Adrenal gland (tissue), 19 donors: ENCODE measurements at places on chromosomes 11 and 22. TPM values are rescaled to one million over a fixed set of nuclear protein-coding genes. Genes with fewer than 3 reads are reported as not detected.
A peak's percentile ranks its signal among the peaks of the same experiment; 100 is the strongest.

The APOL4 gene
- total RNA-seq: not detected

The GGTLC3 gene
- not detected for total RNA-seq

The FGF19 gene
- not detected for total RNA-seq

The MIAT gene
- total RNA-seq: 0.18 TPM

The MRPL21 gene
- 36.4 TPM for total RNA-seq

The IGSF9B gene
- total RNA-seq: 1.5 TPM

The HSPA8 gene
- 464 TPM for total RNA-seq

The RASGRP2 gene
- 8.3 TPM for total RNA-seq

- H3K27me3 ChIP-seq: no peaks in the 10 kb centered on the region
- peak; percentile 35 for DNase-seq
- H3K4me1 ChIP-seq: peaks cover 44% of the 10 kb centered on the region
- H3K36me3 ChIP-seq: no peaks in the 10 kb centered on the region
- peak overlapping the region; percentile 58 for H3K4me3 ChIP-seq
- peak overlapping the region; percentile 91 for H3K27ac ChIP-seq
Observed at GRCh38 chr22:25111579-25112517, 87.8 kb upstream of the CRYBB3 start.

DNA sequence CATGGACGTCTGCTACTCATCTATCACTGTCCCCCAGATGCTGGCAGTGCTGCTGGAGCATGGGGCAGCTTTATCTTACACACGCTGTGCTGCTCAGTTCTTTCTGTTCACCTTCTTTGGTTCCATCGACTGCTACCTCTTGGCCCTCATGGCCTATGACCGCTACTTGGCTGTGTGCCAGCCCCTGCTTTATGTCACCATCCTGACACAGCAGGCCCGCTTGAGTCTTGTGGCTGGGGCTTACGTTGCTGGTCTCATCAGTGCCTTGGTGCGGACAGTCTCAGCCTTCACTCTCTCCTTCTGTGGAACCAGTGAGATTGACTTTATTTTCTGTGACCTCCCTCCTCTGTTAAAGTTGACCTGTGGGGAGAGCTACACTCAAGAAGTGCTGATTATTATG, 9.2 kb upstream of the OR9Q2 start:
- H3K36me3 ChIP-seq: no peaks in the 10 kb centered on the region
- no peak overlapping the region for H3K27ac ChIP-seq

- H3K4me1 ChIP-seq: no peaks in the 10 kb centered on the region
- no peak for DNase-seq
- H3K36me3 ChIP-seq: no peaks in the 10 kb centered on the region
- H3K27me3 ChIP-seq: no peaks in the 10 kb centered on the region
- H3K27ac ChIP-seq: no peak overlapping the region
Observed at GRCh38 chr11:103070142-103070541, 21.8 kb downstream of the DCUN1D5 start.

DNA sequence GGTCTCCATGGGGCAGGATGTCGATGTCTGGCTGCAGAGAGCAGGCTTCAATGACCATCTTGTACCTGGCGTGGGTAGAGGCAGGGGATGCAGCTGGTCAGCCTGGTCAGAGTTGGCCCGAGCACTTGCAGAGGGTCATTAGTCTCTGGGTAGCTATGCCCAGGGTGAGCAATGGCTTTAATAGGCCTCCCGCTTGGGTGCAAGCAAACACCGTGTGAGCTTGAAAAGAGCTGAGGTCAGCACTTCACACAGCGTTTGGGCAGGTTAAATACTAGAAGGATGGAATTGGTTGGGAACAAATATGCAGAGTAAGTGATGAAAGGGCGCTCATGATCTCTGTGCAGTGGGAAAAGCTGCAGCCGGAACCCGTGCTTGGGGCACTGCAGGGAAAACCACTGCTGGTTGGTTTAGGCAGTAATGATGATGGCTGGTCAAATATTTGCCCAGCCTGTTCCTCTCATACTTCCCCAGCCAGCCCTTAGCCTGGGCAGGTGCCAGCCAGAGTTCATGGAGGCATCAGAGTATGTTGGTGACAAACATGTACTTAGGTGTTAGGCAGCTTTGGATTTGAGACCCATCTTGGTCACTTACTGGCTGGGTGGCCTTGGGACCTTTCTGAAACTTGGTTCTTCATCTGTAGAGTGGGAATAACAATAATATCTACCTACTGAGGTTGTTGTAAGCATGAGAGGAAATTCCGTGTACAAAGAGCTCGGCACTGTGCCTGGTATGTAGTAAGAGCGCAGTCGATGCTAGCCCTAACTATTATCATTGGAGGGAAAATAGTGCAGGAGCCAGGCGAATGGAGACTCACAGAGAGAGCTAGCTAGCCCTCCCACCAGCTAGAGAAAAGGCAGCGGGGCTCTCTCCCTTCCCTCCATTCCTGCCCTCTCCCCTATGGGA, 25.2 kb upstream of the KCNJ11 start:
- no peak for DNase-seq
- no peak overlapping the region for H3K4me3 ChIP-seq
- H3K4me1 ChIP-seq: no peaks in the 10 kb centered on the region
- no peaks in the 10 kb centered on the region for H3K27me3 ChIP-seq
- H3K27ac ChIP-seq: no peak overlapping the region

GRCh38 chr11:57493507-57494503, 21.7 kb downstream of the SLC43A1 start:
- DNase-seq: peak; percentile 52
- H3K4me1 ChIP-seq: peaks cover under 1% of the 10 kb centered on the region
- no peaks in the 10 kb centered on the region for H3K36me3 ChIP-seq
- no peak overlapping the region for H3K4me3 ChIP-seq
- no peak overlapping the region for H3K27ac ChIP-seq

DNA sequence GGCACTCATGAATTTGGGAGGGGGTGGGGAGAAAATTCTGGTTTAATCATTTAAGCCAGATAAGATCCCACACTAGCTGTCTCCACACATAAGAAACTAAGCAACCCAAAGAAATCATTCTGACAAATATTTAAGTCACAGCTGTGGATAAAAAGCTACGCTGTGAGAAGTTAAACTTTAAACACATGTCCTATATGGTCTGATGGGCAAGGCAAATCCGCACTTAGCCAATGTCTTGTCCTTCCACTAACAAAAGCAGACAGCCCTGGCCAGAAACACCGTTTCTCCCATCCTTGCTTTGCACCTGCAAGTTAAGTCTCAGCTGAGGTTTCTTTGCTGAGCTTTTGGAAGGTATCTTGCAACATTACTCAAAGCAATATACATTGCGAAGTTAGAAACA, 68.0 kb downstream of the ETS1 start:
- H3K4me1 ChIP-seq: peaks cover 22% of the 10 kb centered on the region
- H3K27ac ChIP-seq: no peak overlapping the region
- H3K27me3 ChIP-seq: no peaks in the 10 kb centered on the region
- H3K4me3 ChIP-seq: no peak overlapping the region
- no peak for DNase-seq
- H3K36me3 ChIP-seq: no peaks in the 10 kb centered on the region

GRCh38 chr22:44363013-44363979, 50.5 kb upstream of the SHISAL1 start:
- H3K27ac ChIP-seq: no peak overlapping the region
- no peaks in the 10 kb centered on the region for H3K27me3 ChIP-seq
- peak; percentile 86 for DNase-seq
- H3K4me1 ChIP-seq: no peaks in the 10 kb centered on the region
- no peak overlapping the region for H3K4me3 ChIP-seq
- no peaks in the 10 kb centered on the region for H3K36me3 ChIP-seq

DNA sequence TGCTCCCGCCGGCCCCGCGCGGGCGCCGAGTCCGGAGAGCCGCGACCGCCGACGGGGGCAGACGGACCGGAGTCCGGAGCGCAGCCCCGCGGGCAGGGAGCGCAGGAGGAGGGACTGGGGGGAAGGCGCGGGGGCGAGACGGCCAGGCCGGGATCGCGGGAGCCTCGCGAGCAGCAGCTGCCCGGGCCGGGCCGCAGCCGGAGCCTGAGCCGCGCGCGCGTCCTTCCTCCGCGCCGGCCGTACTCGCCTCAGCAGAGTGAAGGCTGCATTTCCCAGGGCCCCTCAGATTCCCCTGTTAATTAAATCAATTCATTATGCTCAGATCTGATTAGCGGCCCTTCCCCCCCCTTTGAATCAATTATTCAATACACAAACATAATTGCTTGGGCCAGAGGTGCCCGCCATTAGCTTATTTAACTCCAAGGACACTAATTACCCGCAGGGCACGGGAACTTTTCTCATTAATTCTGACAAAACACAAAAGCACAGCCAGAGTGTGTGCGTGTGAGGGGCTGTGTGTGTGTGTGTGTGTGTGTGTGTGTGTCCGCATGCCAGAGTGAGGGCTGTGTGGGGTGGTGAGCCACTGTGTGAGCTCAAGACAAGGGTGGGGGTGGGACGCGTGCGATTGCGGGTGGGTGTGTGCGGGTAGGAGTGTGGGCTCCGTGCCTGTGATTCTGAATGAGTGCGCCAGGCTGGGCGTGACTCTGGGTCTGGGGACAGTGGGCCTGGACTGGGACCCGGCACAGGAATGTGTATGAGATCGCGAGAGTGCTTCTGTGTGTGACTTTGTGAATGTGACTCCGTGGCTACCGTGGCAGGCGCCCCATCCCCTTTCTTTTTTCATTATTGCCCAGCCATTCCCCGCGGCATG, 5.1 kb upstream of the LMO1 start:
- no peak overlapping the region for H3K4me3 ChIP-seq
- H3K27ac ChIP-seq: no peak overlapping the region
- no peak for DNase-seq
- H3K4me1 ChIP-seq: peaks cover 11% of the 10 kb centered on the region
- H3K36me3 ChIP-seq: no peaks in the 10 kb centered on the region

- no peaks in the 10 kb centered on the region for H3K36me3 ChIP-seq
- DNase-seq: no peak
- H3K27ac ChIP-seq: no peak overlapping the region
- no peaks in the 10 kb centered on the region for H3K27me3 ChIP-seq
- no peak overlapping the region for H3K4me3 ChIP-seq
- H3K4me1 ChIP-seq: no peaks in the 10 kb centered on the region
Observed at GRCh38 chr22:48752451-48753380, 1075.0 kb downstream of the BRD1 start.

- no peaks in the 10 kb centered on the region for H3K4me1 ChIP-seq
- no peaks in the 10 kb centered on the region for H3K36me3 ChIP-seq
- H3K27me3 ChIP-seq: no peaks in the 10 kb centered on the region
- no peak for DNase-seq
- H3K4me3 ChIP-seq: no peak overlapping the region
Observed at GRCh38 chr11:90391756-90392155, 168.9 kb upstream of the CHORDC1 start.

- no peak overlapping the region for H3K27ac ChIP-seq
- DNase-seq: no peak
- no peaks in the 10 kb centered on the region for H3K4me1 ChIP-seq
- H3K4me3 ChIP-seq: no peak overlapping the region
- H3K36me3 ChIP-seq: no peaks in the 10 kb centered on the region
Observed at GRCh38 chr11:27830206-27830605, 130.0 kb upstream of the BDNF start.

- H3K36me3 ChIP-seq: no peaks in the 10 kb centered on the region
- H3K4me1 ChIP-seq: no peaks in the 10 kb centered on the region
- H3K27me3 ChIP-seq: no peaks in the 10 kb centered on the region
- no peak overlapping the region for H3K4me3 ChIP-seq
Observed at GRCh38 chr22:32511274-32511673, 36.7 kb downstream of the FBXO7 start.

DNA sequence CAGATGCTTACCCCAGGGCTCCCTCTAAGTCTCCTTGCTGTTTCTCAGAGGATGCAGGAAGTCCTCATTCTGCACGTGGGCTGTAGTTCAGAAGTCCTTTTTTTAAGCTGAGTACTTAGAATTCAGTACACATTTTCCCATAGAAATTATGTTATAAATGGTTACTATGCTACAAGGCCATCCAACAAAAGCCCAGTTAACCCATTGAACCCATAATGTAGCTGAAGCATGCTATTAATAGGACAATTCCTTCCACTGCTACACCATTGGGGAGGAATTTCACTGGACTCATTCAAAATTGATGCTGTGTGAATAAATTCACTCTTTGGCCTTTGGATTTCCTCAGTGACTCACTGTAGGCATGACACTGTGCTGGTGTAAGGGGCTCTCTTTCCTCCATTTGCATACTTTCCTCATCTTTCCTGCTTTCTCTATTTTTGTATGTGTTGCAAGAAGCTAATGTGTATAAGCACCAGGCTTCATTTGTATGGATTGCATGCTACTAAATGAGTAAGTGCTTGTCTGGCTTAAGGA, 148.0 kb downstream of the NTM start:
- DNase-seq: no peak
- no peaks in the 10 kb centered on the region for H3K27me3 ChIP-seq
- H3K4me3 ChIP-seq: no peak overlapping the region
- no peaks in the 10 kb centered on the region for H3K4me1 ChIP-seq

DNA sequence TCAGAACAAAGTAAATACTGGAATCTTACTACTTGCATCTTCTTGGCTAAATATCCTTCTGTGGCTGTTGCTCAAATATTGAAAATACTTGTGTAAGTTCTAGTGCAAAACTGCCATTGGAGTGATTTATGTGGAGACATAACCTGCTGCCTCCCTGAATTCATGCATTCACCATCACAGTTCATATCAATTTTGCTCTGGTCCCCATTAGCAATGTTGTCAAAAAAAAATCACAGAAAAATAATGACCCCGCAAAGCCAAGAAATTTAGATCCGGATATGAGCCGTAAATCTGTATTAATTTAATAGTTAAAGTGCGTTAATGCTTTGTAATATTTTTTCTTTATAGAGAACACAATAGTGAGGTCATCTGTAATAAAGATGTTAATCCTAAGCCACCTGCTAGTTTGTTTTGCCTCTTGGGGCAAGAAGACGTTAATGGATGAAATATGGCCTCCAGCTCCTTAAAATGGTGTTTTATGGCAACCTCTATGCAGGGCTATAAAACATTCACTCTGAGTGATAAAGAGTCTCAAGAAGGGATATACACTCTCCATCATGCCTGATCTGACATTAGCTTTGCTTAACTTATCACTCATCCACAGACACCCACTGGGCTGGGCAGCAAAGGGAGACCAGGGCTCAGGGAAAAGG, 255.9 kb downstream of the INSC start:
- H3K4me3 ChIP-seq: no peak overlapping the region
- no peaks in the 10 kb centered on the region for H3K27me3 ChIP-seq
- no peaks in the 10 kb centered on the region for H3K4me1 ChIP-seq
- no peaks in the 10 kb centered on the region for H3K36me3 ChIP-seq

GRCh38 chr11:59199546-59200422, 12.9 kb downstream of the MPEG1 start:
- no peaks in the 10 kb centered on the region for H3K36me3 ChIP-seq
- no peak overlapping the region for H3K4me3 ChIP-seq
- H3K27me3 ChIP-seq: no peaks in the 10 kb centered on the region

GRCh38 chr11:59601788-59602187, 13.8 kb downstream of the OSBP start:
- H3K27me3 ChIP-seq: no peaks in the 10 kb centered on the region
- peaks cover 37% of the 10 kb centered on the region for H3K4me1 ChIP-seq
- H3K27ac ChIP-seq: peak overlapping the region; percentile 81
- no peak overlapping the region for H3K4me3 ChIP-seq

GRCh38 chr11:47466201-47466600, 17.3 kb upstream of the RAPSN start:
- peak overlapping the region; percentile 15 for H3K27ac ChIP-seq
- H3K36me3 ChIP-seq: peaks cover 22% of the 10 kb centered on the region
- peaks cover 28% of the 10 kb centered on the region for H3K4me1 ChIP-seq
- H3K4me3 ChIP-seq: no peak overlapping the region
- no peak for DNase-seq

- no peaks in the 10 kb centered on the region for H3K27me3 ChIP-seq
- DNase-seq: peak; percentile 59
- peaks cover 12% of the 10 kb centered on the region for H3K4me1 ChIP-seq
- H3K4me3 ChIP-seq: peak overlapping the region; percentile 97
- H3K27ac ChIP-seq: peak overlapping the region; percentile 88
- H3K36me3 ChIP-seq: no peaks in the 10 kb centered on the region
Observed at GRCh38 chr11:130314184-130314749, 450 bp downstream of the ZBTB44 start.
